Neural crest cell (in vitro differentiated cells): ENCODE measurements at places on chromosomes 4 and X. TPM values are rescaled to one million over a fixed set of nuclear protein-coding genes. Genes with fewer than 3 reads are reported as not detected.

DNA sequence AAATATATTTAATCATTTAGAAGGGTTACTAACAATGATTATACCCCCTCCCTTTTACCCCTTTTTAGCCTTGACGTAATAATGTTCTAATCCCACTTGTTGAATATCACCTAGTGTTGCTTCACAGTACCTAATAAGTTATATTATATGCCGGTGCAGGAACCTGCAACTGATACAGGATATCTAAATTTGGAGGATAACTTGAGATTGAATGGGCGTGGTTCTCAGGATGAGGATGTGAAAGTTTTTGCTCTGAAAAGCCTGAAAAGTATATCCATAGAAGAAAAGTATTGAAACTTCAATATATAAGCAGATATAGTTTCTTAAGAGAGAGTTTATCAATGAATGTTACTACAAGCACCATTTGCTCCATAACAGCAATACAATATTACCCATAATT, 59.8 kb downstream of the ZNF711 start:
- no peak for DNase-seq

MAOA gene
- 0.30 and 0.45 TPM in 2 replicates for total RNA-seq

DNA sequence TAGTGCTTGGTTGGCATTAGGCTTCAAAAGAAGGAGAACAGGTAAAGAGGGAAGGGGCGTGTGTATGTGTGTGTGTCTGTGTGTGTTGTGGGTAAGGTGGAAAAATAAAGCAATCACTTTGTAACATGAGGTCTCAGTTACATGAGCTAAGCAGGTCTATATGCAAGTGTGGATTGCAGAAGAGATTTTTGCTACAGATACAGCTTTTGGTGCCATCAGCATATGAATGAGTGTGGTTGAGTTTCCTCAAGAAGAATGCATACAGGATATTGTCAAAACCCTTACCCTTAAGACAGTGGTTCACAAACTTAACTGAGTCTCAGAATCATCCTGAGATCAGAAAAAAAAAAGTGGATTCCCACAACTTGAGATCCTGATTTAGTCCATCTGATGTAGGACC, 220.5 kb upstream of the HTR2C start:
- DNase-seq, result no peak

GRCh38 chr4:167918077-167918476, 174.3 kb upstream of the ANXA10 start:
- DNase-seq, result no peak

GRCh38 chr4:123676071-123676889, 279.7 kb downstream of the SPRY1 start:
- no peak for DNase-seq

SPACA5 gene
- not detected in 2 replicates for total RNA-seq

DNA sequence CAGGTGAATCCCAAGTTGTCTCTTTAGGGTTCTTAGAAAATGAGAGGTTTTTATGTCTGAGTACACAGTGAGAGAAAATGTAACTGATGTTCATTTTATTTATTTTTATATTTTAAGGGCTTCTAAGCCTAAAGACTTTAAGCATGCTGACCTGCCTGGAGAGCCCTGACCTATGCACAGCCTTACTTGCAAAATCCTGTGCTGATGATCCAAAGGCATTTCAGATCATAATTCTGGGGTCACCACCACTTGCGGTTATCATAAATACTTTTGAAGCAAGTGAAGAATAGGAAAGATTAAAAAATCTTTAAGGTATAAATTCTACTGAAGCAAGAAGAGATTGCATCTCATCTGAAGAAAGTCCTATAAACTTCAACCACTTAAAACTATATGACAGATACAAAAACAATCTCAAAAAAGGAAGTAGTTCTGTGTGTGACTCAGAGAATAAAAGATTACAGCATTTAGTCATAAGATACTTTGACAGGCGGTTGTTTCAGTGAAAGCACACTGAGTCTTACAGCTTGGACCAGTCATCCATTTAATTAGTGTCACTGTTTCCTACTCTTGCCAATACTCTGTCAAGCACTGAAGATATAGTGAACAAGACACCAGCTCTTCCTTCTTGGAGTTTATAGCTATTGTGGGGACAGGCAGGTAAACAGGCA, 245.2 kb upstream of the DIPK2B start:
- no peak for DNase-seq

SMIM10 gene
- total RNA-seq, result 2.6 and 2.7 TPM in 2 replicates

RGN gene
- 0.27 and 0.70 TPM in 2 replicates for total RNA-seq

GASK1B gene
- 8.7 and 8.8 TPM in 2 replicates for total RNA-seq

- DNase-seq, result no peak
Measured at GRCh38 chrX:28189011-28189410, 207.8 kb upstream of the DCAF8L1 start.

DNA sequence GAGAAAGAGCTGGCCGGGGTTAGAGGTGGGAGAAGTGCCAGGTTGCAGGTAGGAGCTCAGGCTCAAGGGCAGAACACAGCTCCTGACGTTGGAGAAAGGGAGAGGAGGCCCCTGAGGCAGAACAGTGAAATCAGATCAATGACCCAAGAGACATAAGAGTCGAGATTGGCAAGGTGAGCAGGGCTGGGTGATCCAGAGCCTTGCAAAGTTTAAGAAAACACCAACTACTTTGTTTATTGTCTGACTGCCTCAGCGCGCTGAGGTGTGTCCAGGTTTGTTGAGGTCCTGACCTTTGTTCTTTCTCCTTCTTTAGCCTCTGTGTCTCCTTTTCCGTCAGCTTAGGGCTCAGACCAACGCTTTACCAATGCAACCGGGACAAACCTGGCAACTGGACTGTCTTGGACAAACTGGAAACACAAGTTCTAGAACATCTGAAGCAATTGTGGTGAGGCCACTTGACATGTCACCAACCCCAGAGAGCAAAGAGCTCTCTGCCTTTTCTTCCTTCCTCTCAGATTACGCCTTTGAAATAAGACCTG, 28.3 kb downstream of the CHRNA9 start:
- DNase-seq, result no peak

EBP gene
- total RNA-seq, result 155 and 168 TPM in 2 replicates

GRCh38 chrX:45421806-45422205, 221.1 kb upstream of the DIPK2B start:
- no peak for DNase-seq

PDZD4 gene
- 48.8 and 52.5 TPM in 2 replicates for total RNA-seq

EIF1AX gene
- total RNA-seq, result 109 and 119 TPM in 2 replicates

PGM2 gene
- total RNA-seq, result 28.5 and 28.7 TPM in 2 replicates

PFKFB1 gene
- 0.77 and 0.93 TPM in 2 replicates for total RNA-seq

C1QTNF7 gene
- total RNA-seq, result not detected in 2 replicates

PDGFC gene
- total RNA-seq, result 18.9 and 19.1 TPM in 2 replicates
